ENCODE measurements at places on chromosomes 2 and 18.

- no peak for DNase-seq
Measured at GRCh38 chr2:7044253-7045250, 127.3 kb downstream of the RNF144A start.

DNA sequence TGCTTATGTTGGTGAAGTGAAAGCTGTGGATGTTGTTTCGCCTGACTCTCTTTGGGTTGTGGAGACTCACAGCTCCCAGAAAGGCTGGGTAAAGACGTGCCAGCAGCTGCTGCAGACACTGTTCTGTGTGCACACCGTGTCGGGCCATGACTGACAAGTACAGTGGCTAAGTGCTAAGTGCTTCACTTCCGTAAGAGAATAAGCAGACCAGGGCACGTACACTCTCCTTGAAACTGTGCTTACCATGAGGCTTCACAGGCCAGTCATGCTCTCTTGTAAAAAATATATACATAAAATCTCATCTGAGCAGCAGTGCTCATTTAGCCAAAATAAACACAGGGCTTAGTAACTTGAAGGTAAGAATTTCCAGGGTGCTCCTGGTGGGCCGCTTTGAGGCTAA is 86.0 kb downstream of the NRP2 start:
- no peak for DNase-seq

- DNase-seq = no peak
Measured at GRCh38 chr2:124563426-124563825, 538.3 kb downstream of the CNTNAP5 start.

GRCh38 chr2:218407717-218408116 is 8.0 kb downstream of the CTDSP1 start:
- DNase-seq = no peak

GRCh38 chr2:26521054-26521912 is 43.4 kb upstream of the OTOF start:
- DNase-seq = peak; percentile 77

GRCh38 chr18:39746201-39746600 is 2180.6 kb upstream of the CELF4 start:
- DNase-seq = no peak

DNA sequence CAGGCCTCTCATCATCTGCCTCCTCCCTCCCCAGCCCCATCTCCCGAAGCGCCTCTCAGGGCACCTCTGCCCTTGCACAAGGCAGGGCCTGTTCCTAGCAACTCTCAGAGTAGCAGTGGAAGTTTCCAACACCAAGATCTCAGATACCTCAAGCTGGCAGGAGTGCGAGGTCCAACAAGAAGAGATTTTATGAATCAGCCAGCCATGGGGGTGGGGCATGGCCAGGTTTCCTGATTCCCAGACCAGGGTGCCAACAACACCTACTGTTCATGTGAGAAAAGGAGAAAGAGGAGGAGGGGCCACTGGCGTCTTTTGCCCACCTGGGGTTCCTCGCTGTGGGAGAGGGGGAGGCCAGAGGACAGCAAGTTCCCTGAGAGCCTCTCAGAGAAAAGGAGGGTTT is 6.6 kb upstream of the STEAP3 start:
- DNase-seq = no peak

- DNase-seq = no peak
Measured at GRCh38 chr2:161406316-161406715, 9.8 kb upstream of the TBR1 start.

GRCh38 chr2:236973343-236973980 is 112.2 kb upstream of the COPS8 start:
- no peak for DNase-seq

- DNase-seq = no peak
Measured at GRCh38 chr2:3864943-3865865, 161.8 kb downstream of the DCDC2C start.

DNA sequence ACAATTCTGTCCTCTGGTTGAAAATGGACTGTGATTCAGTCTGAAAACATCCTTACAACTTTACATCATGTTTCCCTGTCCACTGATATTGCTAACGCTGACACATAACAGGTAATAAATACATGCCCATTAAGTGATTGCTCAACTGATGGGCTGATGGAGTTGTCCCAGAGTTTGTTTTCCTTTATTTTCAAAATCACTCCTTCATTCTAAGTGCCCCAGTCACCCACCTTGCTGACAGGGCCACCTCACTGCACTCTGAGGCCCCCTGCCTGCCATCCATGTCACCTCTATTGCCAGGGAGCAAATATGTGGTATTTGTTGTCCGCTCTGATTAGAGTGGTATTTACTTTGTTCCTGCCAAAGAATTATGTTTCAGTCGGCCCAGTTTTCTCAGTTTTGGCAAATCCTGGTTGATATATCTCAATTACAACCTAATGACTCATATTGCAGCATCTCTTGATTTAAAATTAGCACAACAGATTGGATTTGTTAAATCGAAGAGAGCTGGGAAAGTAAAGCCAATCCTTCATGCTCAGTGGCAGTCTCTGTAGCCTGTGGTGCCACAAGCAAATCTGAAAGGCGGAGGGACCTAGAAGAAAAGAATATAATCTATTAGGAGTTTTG is 105.1 kb downstream of the RDH14 start:
- DNase-seq = peak; percentile 17

GRCh38 chr18:79631096-79631507 is 48.5 kb upstream of the CTDP1 start:
- no peak for DNase-seq

DNA sequence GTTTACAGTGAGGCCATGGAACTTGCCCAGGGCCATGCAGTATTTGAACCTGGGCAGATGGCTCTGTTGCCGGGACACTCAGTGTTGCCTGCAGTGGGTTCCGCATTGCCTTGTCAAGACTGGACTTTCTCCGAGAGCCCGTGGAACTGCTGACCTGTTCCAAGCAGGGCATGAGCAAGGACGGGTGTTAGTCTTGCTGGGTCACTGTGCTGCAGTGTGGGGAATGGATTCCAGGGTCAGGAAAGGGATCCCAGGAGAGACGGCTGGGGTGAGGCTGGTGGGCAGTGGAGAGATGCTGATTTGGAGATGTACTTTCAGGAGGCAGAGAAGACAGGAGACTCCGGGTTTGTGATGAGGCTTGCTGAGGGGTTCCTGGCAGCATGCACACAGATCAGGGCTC is 348.7 kb upstream of the HS6ST1 start:
- no peak for DNase-seq

DNA sequence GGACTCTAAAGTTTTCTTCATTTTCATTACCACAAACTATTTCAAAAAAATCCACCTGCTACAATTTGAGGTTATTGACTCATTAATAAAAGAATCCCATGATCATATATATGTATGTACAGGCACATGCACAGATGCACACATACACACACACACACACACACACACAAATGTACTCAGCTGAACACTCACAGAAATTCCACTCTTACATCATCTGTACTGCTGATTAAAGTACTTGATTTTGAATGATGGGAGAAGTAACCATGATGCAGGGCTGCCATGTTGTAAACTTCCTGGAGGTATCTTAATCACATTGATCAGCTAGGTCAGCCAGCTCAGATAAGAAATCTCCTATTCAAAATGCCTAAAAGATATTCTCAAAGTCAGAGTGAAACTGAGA is 1313.2 kb upstream of the NRXN1 start:
- no peak for DNase-seq

DNA sequence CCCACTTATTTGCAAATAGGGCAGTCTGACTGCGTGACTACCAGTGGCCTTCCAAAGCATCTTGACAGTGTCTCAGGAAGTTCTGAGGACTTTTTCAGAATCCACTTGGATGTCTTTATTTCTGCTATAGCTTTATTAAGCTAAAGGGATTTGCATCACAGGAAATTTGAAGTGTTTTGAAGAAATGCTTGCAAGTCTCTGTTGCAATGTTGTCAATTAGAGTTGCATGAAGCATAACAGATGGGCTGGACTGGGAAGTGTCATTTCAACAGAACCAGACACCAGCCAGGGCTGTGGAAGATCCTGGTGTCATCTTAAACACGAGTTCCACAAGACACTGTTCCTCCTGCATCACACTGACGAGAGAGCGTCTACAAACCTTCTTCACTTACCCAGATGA is 224.5 kb downstream of the EN1 start:
- peak; percentile 24 for DNase-seq

DNA sequence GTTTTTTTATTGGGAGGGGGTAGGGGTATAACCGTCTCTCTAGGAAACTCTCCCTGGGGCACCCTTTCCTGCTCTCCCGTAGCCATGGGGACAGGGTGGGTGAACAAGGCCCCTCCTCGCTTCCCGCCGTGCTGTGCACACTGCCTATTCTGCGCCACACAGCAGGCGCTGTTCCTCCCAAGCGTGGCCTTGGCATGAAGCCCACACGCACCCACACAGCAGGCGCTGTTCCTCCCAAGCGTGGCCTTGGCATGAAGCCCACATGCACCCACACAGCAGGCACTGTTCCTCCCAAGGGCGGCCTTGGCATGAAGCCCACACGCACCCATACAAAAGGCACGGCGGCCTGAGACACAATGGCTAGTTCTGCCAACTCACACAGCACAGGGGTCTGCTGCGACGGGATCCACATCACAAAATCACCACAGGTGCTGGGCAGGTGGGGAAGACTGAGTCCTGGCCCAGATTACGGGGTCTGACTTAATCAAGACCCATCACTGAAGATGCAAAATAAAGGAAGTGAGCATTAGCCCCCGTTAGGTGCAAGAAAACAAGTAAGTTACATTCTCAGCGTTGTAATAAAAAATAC is 46.6 kb upstream of the TPO start:
- DNase-seq = no peak

GRCh38 chr2:33242845-33243244 is 233.6 kb upstream of the RASGRP3 start:
- DNase-seq = no peak

GRCh38 chr2:138102664-138103063 is 138.4 kb downstream of the HNMT start:
- DNase-seq = no peak

DNA sequence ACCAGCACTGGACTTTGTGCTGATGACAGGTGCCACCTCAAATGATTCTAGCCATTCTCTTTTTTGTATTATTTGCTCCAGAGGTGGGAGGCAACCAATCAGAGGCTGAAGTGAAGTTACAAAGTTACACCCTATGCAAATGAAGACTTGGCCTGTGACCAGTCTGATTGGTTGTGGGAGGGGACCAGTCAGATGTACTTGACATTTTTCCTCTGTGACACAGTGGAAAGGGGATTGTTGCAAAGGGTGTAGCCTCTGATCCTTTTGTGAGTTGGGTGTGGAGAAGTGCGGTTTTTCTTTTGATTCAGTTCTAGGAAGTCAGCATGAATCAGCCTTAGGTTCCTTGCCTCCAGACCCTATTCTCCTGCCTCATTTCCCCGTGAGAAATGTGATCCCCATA is 244.0 kb downstream of the ARL6IP6 start:
- no peak for DNase-seq

DNA sequence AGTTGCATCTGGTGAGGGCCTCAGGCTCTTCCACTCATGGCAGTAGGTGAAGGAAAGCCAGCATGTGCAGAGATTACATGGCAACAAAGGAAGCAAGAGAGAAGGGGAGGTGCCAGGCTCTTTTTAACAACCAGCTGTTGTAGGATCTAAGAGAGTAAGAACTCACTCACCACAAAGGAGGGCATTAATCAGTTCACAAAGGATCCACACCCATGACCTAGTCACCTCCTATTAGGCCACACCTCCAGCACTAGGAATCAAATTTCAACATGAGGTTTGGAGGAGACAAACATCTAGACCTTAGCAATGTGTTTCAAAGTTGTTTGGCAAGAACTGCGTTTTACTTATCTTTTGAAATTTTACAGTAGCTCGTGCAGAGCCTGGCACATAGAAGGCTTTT is 20.5 kb upstream of the REG3A start:
- no peak for DNase-seq

DNA sequence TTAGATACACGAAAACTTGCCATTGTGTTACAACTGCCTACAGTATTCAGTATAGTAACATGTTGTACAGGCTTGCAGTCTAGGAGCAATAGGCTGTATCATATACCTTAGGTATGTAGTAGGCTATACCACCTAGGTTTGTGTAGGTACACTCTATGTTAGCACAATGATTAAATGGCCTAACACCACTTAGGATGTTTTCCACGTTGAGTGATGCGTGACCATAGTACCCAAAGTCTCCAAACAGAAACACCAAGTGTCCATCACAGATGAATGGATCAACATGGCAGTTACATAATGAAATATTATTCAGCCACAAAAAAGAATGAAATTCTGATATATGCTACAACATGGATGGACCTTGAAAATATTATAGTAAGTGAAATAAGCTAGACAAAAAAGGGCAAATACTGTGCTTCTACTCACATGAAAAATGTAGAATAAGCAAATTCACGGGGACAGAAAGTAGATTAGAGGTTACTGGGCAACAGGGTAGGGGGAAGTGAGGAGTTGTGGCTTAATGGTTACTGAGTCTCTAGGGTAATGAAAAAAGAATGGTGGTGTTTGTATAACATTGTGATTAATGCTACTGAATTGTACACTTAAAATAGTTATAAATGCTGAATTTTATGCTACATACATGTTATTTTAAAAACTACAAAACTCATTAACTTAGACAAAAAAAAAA is 62.6 kb downstream of the TMEM131 start:
- no peak for DNase-seq
